ENCODE measurements at places on chromosomes 6 and 20.

- DNase-seq: no peak
Observed at GRCh38 chr20:48728042-48728825, 99.6 kb downstream of the PREX1 start.

DNA sequence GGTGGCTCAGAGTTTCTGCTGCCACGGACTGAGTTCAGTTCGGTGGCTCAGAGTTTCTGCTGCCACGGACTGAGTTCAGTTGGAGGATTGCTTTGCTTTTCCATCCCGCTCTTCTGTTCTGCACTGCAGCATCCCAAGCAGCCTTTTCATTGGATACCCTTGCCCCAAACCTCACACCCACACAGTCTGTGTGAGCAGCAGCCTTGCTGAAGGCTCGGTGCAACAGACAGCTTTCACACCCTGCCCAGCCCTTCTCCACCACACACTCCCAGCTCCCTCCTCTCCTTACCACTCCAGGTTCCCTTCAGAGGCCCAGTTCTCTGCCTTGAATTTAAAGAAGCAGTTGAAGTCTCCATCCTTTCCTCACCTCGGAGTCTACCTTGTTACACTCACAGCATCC, 52.5 kb upstream of the CHD6 start:
- DNase-seq: no peak

DNA sequence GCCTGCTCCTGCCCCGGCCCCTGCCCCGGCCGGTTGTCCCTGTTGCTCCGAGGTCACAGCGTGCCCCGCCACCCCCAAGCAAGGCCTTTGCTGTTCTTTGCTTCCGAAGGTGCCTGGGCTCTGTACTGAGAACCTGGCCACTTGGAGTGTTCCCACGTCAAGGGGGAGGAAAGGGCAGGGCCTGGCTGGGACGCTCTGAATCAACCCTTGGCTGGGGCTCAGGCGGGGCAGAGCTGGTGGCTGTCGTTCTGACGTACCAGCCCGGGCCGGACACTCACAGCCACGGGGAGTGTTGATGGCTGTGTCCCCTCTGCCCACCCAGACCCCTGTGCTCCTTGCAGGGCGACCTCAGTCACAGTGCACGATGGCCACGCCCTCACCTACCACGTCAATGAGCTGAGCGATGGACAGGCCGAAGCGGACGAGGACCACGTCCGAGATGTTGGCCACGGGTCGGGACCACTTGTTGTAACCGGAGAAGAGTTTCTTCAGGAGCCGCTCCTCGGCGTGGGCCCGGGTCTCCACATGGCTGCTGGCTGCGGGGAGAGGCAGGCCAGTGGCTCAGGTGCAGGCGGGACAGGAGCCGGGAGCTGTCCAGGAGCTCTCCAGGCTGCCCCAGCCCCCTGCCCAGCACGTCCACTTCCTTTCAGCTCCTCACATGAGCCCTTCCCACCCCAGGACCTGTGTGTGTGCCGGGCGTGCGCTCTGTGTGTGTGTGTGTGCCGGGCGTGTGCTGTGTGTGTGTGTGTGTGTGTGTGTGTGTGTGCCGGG, 1.8 kb downstream of the CHRNA4 start:
- DNase-seq: no peak

- DNase-seq: no peak
Observed at GRCh38 chr6:149448821-149449453, 35.9 kb downstream of the ZC3H12D start.
